Activated naive CD4-positive, alpha-beta T cell treated with Interleukin-2 at 50 U/mL for 16 hours (primary cell): ENCODE measurements at places on chromosomes 3 and 15.

DNA sequence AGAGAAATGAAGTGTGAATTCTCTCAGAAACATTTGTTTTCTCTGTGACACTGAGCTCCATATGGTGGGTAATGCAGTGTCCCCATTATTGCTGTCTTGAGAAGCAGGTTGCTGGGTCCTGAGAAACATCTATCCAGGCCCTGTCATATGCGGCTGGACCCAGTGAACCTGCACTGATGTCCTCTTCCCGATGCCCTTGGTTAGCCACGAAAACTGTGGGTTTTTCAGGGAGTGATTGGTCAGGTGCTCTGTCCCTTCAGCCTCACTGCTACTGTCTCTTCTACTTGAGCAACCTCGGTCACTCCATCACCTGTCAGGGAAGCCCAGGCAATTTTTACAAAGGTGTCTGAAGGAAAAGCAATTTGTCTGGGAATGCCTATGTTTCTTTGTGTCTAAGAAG lies 77.0 kb downstream of the SLC7A14 start:
- no peak for DNase-seq

DNA sequence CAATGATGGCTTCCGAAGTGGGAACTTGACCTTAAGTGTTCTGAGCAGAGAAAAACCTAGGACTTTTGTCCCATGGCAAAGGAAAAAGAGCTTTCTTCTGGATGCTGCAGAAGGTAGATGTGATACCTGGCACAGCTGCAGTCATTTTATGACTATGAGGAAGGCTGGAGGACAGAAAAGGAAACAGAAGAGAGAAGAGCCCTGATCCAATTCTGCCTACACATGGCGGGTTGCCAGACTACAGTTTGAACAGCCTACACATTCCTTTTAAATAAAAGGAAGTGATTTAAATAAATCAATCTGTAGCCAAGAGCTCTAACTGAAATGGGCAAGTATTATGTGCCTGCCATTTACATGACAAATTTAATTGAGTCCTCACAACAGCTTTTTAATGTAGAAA lies 43.6 kb upstream of the CHRNB4 start:
- DNase-seq, result no peak

- no peak for DNase-seq
These were observed 68.2 kb upstream of the SNRK start for GRCh38 chr3:43218156-43218555.

- no peak for DNase-seq
These were observed 592.8 kb downstream of the TUSC7 start for GRCh38 chr3:117302428-117302827.
